ENCODE measurements at places on chromosomes 6 and 20. TPM values are rescaled to one million over a fixed set of nuclear protein-coding genes. Genes with fewer than 3 reads are reported as not detected.

TSPO2 gene
- total RNA-seq: not detected

- DNase-seq: no peak
These were observed 66.6 kb downstream of the TNFAIP3 start for GRCh38 chr6:137933696-137934095.

- DNase-seq: no peak
These were observed 46.8 kb downstream of the THEMIS start for GRCh38 chr6:127854009-127854408.

- no peak for DNase-seq
These were observed 2.5 kb downstream of the DEK start for GRCh38 chr6:18261877-18262276.

DLK2 gene
- 3.1 TPM for total RNA-seq

- DNase-seq: no peak
These were observed 3.9 kb upstream of the CST9 start for GRCh38 chr20:23609486-23610109.

DNA sequence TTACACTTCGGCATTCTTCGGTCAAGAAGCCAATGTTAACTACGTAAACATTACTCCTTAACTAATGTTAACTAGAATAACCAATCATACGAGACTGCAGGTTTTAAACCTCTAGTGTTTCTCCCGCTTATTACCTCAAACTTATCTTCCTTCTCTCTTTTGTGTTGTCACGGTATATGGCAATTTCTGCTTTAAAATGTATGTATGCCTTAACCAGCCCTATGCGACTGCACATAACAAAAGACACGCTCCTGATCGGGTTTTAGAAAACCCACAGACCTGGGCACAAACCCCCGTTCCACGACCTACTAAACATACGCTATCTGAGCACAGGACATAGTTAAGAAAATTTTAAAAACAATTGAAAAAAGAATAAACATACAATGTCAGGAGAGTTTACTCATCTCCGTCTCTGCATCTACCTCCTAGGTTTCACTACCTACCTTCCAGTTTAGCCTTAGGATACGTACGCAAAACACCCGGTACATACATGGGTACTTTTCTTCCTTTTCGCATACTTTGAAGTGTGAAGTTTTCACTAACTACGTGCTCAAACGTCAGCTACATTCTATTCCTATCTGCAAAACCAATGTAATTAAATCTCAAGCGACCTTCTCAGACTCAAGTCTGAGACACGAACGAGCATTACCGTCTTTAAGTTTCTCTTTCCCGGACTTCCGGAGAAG is 1.1 kb downstream of the CD164 start:
- DNase-seq: peak; percentile 62

GRCh38 chr6:12480379-12480778 is 190.2 kb downstream of the EDN1 start:
- DNase-seq: no peak

GRCh38 chr6:30721198-30722024 is 1.3 kb downstream of the TUBB start:
- DNase-seq: peak; percentile 97

ORC3 gene
- total RNA-seq: 50.9 TPM

- DNase-seq: no peak
These were observed 299.8 kb downstream of the CD83 start for GRCh38 chr6:14417377-14417776.

DNA sequence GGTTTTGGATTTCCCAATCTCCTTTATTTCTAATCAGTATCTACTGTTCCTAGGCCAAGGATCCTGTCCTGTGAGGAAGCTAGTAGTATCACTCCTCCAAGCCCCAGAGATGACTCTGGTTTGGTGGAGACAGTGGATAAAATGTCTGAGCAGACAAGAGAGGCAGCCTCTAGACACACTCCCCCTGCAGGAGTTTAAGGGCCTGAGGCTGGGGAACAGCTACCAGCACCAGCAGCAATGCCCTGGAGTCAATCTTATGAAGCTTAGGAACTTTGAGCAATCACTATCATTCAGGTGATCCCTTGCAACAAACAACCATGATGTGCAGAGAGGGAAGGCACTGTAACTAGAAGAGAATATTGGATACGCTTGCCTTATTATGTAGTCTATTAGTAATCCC is 384.7 kb upstream of the ID4 start:
- DNase-seq: no peak

MUC21 gene
- not detected for total RNA-seq

DNA sequence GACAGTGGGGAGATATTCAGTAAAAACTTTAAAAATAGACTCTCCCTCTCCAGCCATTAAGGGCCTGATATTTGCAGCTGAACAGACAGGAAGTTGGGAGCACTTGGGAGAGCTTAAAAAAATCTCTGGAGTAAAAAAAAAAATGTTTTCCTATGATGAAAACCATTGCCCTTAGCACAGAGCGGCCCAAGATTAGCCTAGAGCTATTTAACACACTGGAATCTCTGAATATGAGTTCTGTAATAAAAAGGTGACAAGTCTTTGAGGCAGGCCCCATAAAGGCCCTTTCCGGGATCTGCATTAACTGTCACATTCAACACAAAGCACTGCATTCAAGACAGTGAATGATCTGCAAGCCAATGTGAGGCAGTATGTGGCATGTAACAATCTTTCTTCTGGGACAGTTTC is 393.7 kb downstream of the ZFAND3 start:
- no peak for DNase-seq

GRCh38 chr6:34771727-34772126 is 14.4 kb downstream of the SNRPC start:
- DNase-seq: no peak

GRCh38 chr20:33013701-33014326 is 6.3 kb downstream of the BPIFB2 start:
- DNase-seq: no peak

DNA sequence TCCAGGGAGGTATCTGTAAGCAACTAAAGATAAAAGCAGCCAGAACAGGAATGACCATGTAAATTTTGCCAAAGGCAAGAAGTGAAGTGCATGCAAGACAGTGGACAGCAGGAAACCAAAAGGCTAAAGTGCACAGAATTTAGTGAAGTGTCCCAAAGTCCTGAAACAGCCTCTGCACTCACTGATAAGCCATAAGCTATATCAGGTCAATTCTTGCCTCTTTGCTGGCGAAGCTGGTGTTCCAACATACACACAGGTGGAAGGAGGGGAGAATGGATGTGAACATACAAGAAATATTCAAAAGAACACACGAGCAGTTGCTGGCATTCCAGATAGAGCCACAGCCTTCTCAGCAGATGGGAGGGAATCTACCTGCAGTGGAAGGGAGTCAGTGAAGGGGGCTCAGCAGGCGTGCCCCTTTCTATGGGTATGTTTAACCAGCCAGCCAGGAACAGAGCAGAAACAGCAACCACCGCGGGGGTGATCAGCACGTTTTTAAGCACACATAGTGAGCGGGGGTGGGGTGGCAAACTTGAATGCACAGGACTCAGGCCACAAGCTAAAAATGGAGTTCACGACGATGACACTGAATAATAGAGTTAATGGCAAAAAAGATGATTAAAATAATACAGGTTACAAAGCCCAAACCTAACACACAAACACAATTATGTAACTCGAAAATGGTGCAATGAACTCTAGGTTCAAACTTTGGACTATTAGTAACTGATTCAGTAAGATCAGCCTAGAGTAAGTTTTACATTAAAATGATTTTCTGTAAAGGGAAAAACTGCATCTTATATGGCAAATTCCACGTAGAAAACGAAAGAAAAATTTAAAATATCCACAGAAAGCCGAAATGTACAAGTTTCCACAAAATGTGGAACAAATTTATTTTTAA is 1.2 kb downstream of the ECI2 start:
- DNase-seq: peak; percentile 42

GRCh38 chr6:163730246-163731210 is 316.0 kb downstream of the QKI start:
- DNase-seq: no peak

BPIFB4 gene
- total RNA-seq: not detected

- no peak for DNase-seq
These were observed 8.9 kb upstream of the BMP7 start for GRCh38 chr20:57275334-57275733.

- no peak for DNase-seq
These were observed 44.7 kb downstream of the TFEB start for GRCh38 chr6:41690541-41691330.

PDSS2 gene
- total RNA-seq: 7.4 TPM

- DNase-seq: peak; percentile 76
These were observed 68.7 kb downstream of the TOX2 start for GRCh38 chr20:43983359-43983758.

PRELID3B gene
- total RNA-seq: 271 TPM

- DNase-seq: no peak
These were observed 227.3 kb upstream of the RSPO3 start for GRCh38 chr6:126891158-126891557.

- no peak for DNase-seq
These were observed 324.3 kb upstream of the MOCS1 start for GRCh38 chr6:40258531-40258930.

DNA sequence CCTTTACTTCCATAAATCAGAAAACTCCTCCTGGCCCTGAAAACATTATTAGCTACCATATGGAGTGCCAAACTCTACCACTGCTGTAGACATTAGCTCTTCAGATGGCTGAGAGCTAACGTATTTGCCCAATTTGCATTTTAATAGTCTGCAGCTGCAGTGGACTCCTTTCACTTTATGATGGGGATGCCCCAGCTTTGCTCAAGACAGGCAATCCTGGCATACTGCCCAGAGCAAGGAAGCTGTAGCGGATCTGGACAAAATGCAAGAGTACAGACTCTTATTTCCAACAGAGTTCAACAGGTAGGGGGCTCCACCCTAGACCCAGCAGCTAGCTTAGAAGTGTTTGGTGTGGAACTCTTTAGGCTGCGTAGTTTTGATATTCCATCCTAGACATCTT is 246.7 kb downstream of the FOXC1 start:
- peak; percentile 60 for DNase-seq

DNA sequence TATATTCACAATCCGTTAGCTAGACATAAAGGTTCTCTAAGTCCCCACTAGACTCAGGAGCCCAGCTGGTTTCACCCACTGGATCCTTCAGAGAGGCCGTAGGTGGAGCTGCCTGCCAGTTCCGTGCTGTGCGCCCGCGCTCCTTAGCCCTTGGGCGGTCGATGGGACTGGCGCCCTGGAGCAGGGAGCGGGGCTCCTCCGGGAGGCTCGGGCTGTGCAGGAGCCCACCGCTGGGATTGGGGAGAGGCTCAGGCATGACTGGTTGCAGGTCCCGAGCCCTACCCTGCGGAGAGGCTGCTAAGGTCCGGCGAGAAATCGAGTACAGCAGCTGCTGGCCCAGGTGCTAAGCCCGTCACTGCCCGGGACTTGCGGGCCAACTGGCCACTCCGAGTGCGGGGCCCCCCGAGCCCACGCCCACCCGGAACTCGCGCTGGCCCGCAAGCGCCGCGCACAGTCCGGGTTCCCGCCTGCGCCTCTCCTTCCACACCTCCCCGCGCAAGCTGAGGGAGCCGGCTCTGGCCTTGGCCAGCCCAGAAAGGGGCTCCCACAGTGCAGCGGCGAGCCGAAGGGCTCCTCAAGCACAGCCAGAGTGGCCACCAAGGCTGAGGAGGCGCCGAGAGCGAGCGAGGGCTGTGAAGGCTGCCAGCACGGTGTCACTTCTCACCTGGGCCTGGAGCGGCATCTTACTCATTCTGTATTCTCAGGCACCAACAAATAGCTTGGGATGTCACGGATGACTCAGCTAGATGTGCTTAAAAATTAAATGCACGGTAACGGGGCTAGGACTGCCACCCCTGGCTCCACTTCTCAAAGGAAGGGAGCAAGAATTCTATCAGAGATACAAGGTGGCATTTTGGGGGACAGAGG is 44.1 kb downstream of the IRF4 start:
- DNase-seq: no peak

ECT2L gene
- not detected for total RNA-seq

BANF2 gene
- not detected for total RNA-seq

DNA sequence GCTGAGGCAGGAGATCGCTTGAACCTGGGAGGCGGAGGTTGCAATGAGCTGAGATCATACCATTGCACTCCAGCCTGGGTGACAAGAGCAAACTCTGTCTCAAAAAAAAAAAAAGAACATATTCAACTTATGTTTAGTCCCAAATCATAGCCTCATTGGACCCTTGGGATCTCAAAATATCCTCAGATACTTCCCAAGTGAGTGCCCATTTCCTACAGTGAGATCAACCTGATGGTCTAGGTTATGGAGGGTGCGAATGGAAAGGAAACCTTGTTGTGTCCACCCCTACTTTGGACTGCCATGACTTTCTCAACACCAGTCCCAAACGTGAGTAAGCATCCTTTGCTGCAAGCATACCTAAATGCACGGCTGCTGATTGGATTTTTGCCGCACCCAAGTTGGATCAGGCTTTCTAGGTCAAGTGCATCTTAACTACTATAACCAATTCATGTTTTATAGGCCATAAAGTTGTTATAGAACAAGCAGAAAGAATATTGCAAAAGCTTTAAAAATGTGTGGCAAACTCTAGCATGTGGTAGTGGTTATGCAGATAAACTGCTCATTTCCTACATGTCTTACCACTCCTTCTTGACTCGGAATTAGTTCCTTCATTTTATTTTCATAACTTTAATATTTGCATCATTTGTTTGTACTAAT is 131.2 kb downstream of the PLEKHG1 start:
- DNase-seq: no peak

DNA sequence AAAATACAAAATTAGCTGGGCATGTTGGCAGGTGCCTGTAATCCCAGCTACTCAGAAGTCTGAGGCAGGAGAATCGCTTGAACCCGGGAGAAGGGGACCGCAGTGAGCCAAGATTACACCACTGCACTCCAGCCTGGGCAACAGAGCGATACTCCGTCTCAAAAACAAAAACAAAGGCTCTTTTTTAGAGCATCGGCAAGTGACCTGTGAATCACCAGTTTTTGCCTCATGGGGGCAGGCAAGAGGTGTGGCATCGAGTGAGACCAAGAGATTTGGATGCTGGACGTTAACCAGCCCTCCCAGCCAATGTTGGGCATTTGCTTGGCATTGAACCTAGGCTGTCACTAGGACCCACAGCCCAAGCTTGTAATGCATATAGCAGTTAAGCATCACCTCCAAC is 14.6 kb upstream of the CDK5RAP1 start:
- peak; percentile 76 for DNase-seq

SLC22A16 gene
- not detected for total RNA-seq

DNA sequence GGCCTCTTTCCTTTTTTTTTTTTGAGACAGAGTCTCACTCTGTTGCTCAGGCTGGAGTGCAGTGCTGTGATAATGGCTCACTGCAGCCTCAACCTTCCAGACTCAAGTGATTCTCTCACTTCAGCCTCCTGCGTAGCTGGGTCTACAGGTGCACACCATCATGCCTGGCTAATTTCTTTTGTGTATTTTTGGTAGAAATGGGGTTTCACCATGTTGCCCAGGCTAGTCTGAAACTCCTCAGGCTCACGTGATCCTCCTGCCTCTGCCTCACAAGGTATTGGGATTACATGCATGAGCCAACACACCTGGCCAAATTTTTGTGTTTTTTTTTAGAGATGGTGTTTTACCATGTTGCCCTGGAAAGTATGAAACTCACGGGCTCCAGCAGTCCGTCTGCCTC is 29.3 kb downstream of the SRC start:
- DNase-seq: peak; percentile 62
